Natural killer cell treated with Interleukin-12 subunit alpha and Interleukin-12 subunit beta and Interleukin-15 and Interleukin-18, amount 100 ng/mL, for 72 hours (primary cell): ENCODE measurements at places on chromosomes 4 and X. TPM values are rescaled to one million over a fixed set of nuclear protein-coding genes. Genes with fewer than 3 reads are reported as not detected.

DNA sequence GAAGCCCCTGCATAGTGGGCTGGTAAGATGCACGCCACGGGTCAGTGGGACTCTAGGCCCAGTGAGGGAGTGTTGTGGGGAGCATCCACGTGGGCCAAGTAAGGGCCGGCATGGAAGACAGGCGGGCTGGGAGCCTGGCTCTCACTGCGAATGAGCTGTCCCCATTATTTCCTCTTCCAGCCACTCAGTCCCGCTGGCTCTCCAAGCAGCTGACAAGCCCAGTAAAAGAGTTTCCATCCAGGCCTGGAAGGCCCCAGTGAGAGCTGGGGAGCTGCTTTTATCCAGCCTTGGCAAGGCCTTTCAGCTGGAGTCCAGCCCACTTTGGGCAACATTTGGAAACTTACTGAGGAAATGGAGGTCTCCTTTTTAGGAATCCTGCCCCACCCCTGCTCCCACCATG lies 24.9 kb downstream of the APLN start:
- no peaks in the 10 kb centered on the region for H3K36me3 ChIP-seq
- no peak overlapping the region for H3K27ac ChIP-seq
- no peak overlapping the region for H3K4me3 ChIP-seq
- no peak for DNase-seq
- no peaks in the 10 kb centered on the region for H3K4me1 ChIP-seq

- no peak for DNase-seq
- H3K27ac ChIP-seq: peak overlapping the region; percentile 96
- H3K36me3 ChIP-seq: no peaks in the 10 kb centered on the region
- H3K4me3 ChIP-seq: no peak overlapping the region
- H3K4me1 ChIP-seq: peaks cover 28% of the 10 kb centered on the region
- H3K27me3 ChIP-seq: no peaks in the 10 kb centered on the region
Measured at GRCh38 chr4:98638661-98639060, 19.8 kb downstream of the TSPAN5 start.

DNA sequence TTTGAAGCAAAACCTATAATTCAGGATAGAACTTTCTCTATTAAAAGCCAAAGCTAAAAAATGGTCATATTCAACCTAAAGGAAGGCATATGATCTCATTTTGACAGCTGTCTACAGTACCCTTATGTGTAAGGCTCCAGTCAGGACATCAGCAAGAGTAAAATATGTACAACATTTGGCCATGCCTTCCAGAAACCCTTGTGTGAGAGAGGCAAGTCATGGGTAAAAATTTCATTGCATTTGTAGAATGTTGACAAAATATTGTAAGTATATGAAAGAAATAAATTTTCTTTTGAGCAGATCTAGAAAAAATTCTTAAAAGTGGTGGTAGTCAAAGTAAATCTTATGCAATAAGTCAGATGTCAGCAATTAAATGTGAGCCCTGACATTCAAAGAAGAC lies 132.3 kb downstream of the SLC39A8 start:
- no peak overlapping the region for H3K27ac ChIP-seq
- H3K4me3 ChIP-seq: no peak overlapping the region
- no peak for DNase-seq
- H3K4me1 ChIP-seq: no peaks in the 10 kb centered on the region
- peaks cover 7% of the 10 kb centered on the region for H3K27me3 ChIP-seq

GRCh38 chrX:10103023-10103422 lies 53.8 kb upstream of the CLCN4 start:
- H3K27ac ChIP-seq: no peak overlapping the region
- no peak overlapping the region for H3K4me3 ChIP-seq
- H3K27me3 ChIP-seq: no peaks in the 10 kb centered on the region
- H3K4me1 ChIP-seq: peaks cover 13% of the 10 kb centered on the region
- no peak for DNase-seq

- H3K27me3 ChIP-seq: peaks cover 7% of the 10 kb centered on the region
- no peak overlapping the region for H3K4me3 ChIP-seq
- no peaks in the 10 kb centered on the region for H3K4me1 ChIP-seq
- H3K36me3 ChIP-seq: no peaks in the 10 kb centered on the region
- no peak for DNase-seq
Measured at GRCh38 chr4:77963004-77963403, 94.1 kb upstream of the FRAS1 start.

- no peaks in the 10 kb centered on the region for H3K27me3 ChIP-seq
- no peaks in the 10 kb centered on the region for H3K36me3 ChIP-seq
- no peak overlapping the region for H3K4me3 ChIP-seq
- H3K27ac ChIP-seq: no peak overlapping the region
Measured at GRCh38 chr4:156021298-156021697, 67.6 kb upstream of the CTSO start.

- H3K27me3 ChIP-seq: peaks cover 6% of the 10 kb centered on the region
- H3K4me1 ChIP-seq: no peaks in the 10 kb centered on the region
- no peak overlapping the region for H3K4me3 ChIP-seq
- no peaks in the 10 kb centered on the region for H3K36me3 ChIP-seq
- H3K27ac ChIP-seq: no peak overlapping the region
- DNase-seq: peak; percentile 67
Measured at GRCh38 chr4:40722576-40723161, 27.1 kb upstream of the NSUN7 start.

DNA sequence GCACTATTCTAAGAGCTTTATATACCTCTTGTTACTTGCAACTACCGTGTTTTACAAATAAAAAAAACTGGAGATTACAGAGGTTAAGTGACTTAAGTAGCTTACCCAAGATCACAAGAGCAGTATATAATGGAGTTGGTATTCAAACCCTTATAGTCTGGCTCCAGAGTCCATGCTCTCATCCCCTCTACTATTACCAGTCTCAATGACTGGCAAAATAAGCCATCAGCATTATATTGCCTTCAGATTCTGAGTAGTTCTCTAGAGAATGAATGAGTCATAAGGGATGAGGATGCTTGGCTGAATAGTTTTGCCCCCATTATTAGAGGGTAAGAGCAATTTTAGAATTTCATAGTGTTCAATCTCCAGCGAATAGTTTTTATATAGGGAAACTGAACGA lies 170.1 kb upstream of the ATOH1 start:
- no peaks in the 10 kb centered on the region for H3K36me3 ChIP-seq
- H3K27ac ChIP-seq: no peak overlapping the region
- no peak overlapping the region for H3K4me3 ChIP-seq
- H3K4me1 ChIP-seq: no peaks in the 10 kb centered on the region
- H3K27me3 ChIP-seq: no peaks in the 10 kb centered on the region
- no peak for DNase-seq

DNA sequence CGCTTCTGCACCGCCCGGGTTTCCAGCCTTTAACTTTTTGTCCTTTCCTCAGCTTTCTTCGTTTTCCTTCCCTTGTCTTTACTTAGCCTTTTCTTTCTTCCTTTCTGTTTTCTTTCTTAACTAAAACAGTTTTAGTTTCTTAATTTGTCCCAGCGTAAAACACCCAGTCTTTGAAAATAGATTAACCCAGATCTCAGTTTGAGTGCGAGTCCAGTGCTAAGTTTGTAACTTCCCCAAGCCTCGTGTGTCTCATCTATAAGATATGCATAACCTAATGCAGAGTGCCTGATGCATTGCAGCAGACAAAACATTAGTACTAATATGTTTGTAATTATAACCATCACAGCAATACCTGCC lies 460 bp upstream of the GEMIN8 start:
- H3K4me1 ChIP-seq: peaks cover 30% of the 10 kb centered on the region
- no peaks in the 10 kb centered on the region for H3K36me3 ChIP-seq
- H3K27me3 ChIP-seq: peaks cover 9% of the 10 kb centered on the region

DNA sequence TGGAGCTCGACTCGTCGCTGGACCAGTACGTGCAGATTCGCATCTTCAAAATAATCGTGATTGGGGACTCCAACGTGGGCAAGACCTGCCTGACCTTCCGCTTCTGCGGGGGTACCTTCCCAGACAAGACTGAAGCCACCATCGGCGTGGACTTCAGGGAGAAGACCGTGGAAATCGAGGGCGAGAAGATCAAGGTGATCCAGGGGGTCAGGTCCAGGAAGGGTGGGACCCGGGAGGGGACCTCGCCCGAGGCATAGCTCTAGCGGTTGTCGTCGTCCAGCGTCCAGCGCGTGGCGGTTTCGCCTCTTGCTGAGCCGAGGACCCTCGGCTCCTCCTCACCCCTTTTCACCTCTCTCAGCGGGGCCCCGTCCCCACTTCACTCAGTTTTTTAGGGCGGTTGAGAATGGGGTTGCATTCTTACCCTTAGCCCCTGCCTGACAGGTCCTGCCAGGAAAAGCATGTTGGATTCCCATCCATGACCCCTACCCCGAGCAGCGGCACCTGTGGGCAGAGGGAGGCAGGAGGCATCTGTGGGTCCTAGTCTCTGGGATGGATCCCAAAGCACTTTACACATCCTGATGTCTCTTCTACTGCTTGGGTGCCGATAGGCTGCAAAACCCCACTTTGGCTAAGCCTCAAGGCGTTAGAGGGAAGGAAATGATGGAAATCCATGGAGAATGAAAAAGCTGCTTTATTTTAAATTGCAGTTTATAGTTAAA lies 524 bp downstream of the RAB33A start:
- no peaks in the 10 kb centered on the region for H3K27me3 ChIP-seq
- H3K36me3 ChIP-seq: no peaks in the 10 kb centered on the region
- H3K27ac ChIP-seq: peak overlapping the region; percentile 96

DNA sequence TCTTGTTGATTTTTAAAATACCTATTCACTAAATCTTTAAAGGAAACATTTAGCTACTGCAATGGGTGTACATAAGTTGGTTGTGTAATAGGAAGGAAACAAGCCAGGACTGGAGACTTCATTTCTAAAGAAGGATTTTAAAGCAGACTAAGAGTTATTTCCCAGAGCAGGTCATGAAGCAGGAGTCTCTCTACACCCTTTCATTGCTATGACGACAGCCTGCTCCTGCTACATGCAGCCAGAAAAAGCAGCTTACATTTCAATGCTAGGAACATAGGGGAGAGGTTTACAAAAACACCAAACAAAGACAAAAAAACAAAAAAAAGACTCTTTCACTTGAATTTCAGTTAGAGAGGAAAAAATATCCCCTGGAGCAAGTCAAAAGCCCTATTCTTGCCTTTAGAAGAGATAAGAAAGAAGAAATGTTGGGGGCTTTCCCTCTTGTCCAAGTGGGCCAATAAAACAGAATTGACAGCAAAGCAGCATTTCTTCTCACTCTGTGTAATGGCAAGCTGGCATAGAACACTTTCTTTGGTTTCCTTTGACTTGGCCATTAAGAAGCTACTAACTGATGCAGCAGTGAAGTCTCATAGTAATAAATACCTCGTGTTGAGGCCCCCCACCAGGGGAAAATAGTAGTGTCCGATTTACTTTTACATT lies 3.4 kb downstream of the SPARCL1 start:
- DNase-seq: no peak
- no peaks in the 10 kb centered on the region for H3K4me1 ChIP-seq
- H3K36me3 ChIP-seq: peaks cover 9% of the 10 kb centered on the region
- H3K27ac ChIP-seq: no peak overlapping the region
- H3K27me3 ChIP-seq: no peaks in the 10 kb centered on the region

GRCh38 chr4:179678093-179678814 lies 2236.0 kb upstream of the AGA start:
- no peak for DNase-seq
- H3K36me3 ChIP-seq: peaks cover 11% of the 10 kb centered on the region
- H3K4me3 ChIP-seq: no peak overlapping the region
- H3K4me1 ChIP-seq: no peaks in the 10 kb centered on the region
- no peaks in the 10 kb centered on the region for H3K27me3 ChIP-seq

DNA sequence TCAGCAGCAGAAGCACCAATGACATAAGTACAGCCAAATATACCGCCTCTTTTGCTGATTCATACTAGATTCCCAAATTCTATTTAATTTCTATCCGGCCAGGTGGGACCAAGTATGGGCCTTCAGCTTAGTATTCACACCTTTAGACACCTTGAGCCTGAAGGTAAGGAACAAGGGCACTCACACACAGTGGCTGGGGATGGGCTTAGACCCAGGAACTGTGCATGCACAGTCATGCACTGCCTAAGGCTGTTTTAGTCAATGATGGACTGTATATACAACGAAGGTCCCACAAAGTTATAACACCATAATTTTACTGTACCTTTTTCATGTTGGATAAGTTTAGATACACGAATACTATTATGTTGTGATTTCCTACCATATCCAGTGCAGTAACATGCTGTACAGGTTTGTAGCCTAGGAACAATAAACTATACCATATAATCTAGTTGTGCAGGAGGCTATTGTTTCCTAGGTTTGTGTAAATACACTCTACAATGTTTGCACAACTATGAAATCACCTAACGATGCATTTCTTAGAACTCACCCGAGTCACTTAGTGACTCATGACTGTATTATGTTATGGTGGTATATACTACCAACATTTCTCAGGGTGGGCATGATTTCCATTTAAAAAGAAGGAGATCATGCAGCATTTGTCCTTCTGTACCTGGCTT lies 9.7 kb upstream of the CLNK start:
- H3K4me3 ChIP-seq: no peak overlapping the region
- H3K27me3 ChIP-seq: no peaks in the 10 kb centered on the region
- no peak for DNase-seq
- no peak overlapping the region for H3K27ac ChIP-seq

DNA sequence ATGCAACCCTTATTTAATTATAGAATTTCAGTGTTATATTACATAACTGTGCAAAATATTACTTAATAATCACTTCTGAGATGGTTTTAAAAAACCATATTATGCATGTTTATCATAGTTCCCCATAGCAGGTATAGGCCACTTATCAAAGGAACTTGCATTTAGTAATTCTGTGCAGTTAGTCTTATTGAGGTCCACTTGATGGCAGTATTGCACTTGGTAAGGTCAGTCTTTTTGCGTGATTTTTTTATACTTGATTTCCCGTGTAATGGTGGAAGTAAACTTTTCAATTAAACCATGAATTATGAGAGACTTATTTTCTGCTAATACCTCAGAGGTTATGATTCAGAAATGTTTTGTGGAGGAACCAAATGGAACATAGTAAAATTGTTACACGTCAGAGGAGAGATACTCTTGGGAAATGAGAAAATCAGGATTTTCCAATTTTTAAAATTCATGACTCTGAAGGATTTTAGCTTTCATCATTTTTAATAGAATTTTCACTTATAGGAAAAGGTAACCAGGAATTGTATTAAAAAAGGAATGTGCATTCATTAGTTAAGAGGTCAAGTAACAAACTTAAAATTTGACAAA lies 230.0 kb downstream of the CCSER1 start:
- no peaks in the 10 kb centered on the region for H3K4me1 ChIP-seq
- no peak overlapping the region for H3K4me3 ChIP-seq
- DNase-seq: no peak
- no peaks in the 10 kb centered on the region for H3K27me3 ChIP-seq
- H3K36me3 ChIP-seq: no peaks in the 10 kb centered on the region

- no peaks in the 10 kb centered on the region for H3K27me3 ChIP-seq
- no peak overlapping the region for H3K27ac ChIP-seq
Measured at GRCh38 chr4:58451707-58452106, 1341.5 kb upstream of the IGFBP7 start.

GPR173 gene
- not detected for total RNA-seq

TCEAL5 gene
- total RNA-seq: not detected

VEGFC gene
- not detected for total RNA-seq

CT47C1 gene
- not detected for total RNA-seq

AKAP4 gene
- not detected for total RNA-seq
